GM04503 (cell line): ENCODE measurements at places on chromosomes 3 and 15.

GRCh38 chr3:147656023-147656422, 246.9 kb downstream of the ZIC1 start:
- DNase-seq: no peak

GRCh38 chr3:176920766-176921160, 276.5 kb downstream of the TBL1XR1 start:
- no peak for DNase-seq

GRCh38 chr15:40844696-40845030, 815 bp downstream of the SPINT1 start:
- DNase-seq: no peak

DNA sequence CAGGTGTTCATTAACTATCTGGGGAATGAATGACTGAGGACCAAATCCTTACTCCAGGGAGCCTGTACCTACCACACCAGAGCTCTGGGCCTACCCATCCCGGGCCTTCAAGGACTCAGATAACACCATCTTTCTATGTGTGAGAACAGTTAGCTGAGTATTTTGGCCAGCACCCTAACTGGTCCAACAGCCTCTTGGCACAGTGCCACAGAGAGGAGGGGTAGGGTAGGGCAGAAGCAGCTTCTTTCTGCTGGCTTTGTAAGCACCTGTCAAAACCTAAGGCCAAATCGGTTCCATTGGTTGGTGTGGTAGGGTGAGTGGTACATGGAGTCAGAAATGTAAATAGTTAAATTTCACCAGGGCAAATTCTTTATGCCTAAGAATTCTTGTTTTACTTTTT, 26.7 kb downstream of the ISL2 start:
- no peak for DNase-seq

DNA sequence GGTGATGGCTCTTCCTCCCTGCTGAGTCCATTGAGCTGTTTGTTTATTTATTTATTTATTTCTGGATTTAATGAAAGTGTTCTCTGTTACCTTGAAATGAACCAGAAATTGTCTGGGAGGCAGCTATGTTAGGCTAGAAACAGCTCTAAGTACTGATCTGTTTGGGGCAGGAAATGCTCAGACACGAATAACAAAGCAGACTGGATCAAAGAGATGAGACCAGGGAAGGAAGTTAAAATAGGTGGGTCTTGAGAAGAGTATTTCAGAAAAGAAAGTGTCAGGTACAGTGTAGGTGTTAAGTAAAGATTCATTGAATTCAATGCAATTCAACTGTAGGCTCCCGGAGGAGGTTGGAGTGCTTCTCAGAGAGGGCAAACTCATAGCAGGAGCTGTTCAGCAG, 173.3 kb downstream of the IL20RB start:
- DNase-seq: no peak

DNA sequence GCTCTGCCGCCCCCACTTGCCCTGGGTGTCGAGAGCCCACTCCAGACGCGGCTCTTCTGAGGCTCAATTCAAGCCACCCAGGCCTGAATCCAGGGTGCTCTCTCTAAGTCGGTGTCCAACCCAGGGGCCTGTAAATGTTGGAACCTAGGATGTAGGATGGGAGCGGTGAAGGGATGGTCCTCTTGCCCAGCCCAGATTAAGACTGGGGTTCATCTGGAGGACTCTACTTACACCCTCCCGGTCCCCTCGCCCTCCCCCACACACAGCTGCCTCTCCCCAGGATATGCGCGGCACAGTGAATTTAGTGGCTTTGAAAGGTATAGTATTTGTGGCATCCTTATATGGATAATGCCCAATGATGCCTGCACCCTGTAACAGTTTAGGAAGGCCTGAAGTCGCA, 822 bp upstream of the FBN1 start:
- DNase-seq: no peak

DNA sequence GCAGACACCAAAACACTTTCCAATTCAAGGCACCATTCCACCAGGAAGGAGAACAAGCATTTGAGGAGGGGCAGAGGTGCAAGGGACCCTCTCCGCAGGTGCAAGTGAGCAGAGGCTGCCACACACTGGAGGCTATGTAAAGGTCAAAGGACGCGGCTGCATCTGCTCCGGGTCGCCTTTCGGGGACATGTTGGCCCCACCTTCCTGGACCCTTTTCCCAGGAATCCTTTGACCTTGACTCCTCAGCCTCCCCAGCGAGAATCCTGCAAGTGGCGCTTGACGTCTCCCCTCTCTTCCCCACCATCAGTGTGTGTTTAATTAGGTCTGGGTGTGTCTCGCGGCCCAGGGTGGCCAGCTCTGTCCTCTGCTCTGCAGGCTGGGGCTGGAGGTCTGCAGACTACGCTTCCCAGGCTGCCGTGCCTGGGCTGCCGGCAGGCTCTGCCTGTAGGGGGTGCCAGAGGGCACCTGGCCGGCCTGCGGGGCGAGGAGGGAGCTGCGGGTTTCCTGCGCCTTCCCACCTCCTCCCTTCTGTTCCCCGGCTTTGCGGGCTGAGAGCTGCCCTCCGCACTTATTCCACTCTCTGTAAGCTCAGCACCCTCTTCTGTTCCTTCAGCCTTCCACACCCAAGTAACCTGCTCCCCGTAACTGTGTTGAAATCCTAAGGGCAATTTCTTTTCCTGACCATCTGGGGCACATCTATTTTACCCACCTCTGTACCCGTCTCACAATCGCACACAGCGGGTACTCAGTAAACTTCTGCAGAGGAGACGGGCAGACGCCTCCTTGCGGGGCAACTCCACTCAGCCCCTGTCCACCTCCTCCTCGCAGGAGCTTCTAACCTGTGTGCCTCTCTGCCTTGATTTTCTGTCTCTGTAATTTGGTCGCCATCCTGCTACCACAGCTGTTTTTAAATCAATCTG, 129.8 kb downstream of the NSMCE3 start:
- no peak for DNase-seq

DNA sequence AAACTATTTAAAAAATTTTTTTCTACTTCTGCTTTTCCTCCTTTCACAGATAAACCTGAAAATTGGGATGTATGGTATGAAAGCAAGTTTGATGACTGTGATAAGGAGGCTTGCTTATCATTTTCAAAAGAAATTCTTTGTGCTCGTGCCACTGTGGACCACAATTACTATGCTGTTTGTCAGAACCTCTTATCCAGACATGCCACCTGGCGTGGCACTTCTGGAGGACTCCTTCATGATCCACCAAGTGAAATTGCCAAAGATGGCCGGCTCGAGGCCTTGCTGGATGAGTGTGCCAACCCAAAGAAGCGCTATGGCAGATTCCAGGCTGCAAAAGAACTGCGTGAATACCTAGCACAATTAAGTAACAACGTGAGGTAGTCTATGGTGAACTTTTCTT, 17.8 kb downstream of the DIPK2A start:
- DNase-seq: no peak

DNA sequence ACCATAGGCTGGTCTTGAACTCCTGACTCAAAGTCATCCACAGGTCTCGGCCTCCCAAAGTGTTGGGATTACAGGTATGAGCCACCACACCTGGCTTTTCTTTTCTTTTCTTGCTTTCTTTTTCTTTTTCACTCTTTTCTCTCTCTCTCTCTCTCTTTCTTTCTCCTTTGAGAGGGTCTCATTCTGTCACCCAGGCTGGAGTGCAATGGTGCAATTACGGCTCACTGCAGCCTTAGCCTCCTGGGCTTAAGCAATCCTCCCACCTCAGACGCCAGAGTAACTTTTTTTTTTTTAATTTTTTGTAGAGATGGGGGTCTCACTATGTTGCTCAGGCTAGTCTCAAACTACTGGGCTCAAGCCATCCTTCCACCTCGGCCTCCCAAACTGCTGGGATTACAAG, 133.1 kb upstream of the UBE2E1 start:
- no peak for DNase-seq

DNA sequence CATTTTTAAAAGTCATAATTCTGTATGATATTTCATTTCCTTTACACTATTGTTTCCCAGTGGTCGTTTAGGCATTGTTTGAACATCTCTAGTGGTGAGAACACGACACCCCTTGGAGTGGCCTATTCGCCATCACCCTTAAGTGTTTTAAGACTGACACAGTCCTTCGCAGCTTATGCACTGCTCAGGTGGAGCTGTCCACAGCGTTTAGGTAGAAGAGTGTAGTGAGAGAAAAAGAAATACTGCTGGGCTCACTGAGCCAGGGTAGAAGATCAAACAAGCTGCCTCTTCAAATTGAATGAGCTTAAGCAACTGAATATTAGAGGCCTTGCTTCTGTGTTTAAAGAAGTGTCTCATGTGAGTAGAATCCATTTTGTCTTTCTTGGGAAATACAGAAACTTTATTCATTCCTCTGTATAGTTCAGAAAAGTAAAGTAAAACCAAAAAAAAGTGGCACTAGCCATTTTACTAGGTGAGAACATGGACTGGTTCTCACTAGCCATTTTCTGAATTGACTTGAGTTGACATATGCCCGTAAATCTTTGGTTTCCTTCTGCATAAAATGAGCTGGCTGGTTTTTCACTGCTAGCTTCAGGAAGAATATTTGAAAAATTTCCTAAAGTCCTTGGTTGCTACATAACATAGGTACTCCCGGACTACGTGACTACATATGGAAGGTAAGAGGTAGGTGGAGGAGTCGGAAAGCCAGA, 155.9 kb downstream of the P3H2 start:
- no peak for DNase-seq

- no peak for DNase-seq
Measured at GRCh38 chr3:125310623-125311081, 64.5 kb downstream of the ZNF148 start.

GRCh38 chr15:75063889-75064288, 40.5 kb downstream of the PPCDC start:
- no peak for DNase-seq

DNA sequence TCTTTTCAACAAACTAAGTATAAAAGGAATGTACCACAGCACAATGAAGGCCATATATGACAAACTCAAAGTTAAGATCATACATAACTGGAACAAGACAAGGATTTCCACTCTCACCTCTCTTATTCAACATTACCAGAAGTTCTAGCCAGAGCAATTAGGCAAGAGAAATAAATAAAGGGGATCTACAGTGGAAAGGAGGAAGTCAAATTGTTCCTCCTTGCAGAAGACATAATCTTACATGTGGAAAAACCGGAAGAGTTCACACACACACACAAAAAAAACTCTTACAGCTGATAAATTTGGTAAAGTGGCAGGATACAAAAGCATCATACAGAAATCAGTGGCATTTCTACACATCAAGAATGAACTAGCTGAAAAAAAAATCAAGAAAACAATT, 277.9 kb downstream of the MCTP2 start:
- no peak for DNase-seq

- DNase-seq: no peak
Measured at GRCh38 chr3:50230794-50231125, 5.2 kb upstream of the GNAI2 start.

- peak; percentile 5 for DNase-seq
Measured at GRCh38 chr15:37586976-37587375, 347.5 kb upstream of the TMCO5A start.

GRCh38 chr3:8891303-8891702, 72.0 kb downstream of the RAD18 start:
- no peak for DNase-seq

- no peak for DNase-seq
Measured at GRCh38 chr3:68239542-68239941, 585.1 kb upstream of the SUCLG2 start.

GRCh38 chr3:125470671-125471070, 49.3 kb downstream of the SNX4 start:
- no peak for DNase-seq

GRCh38 chr15:93025625-93025982, 63.4 kb downstream of the RGMA start:
- no peak for DNase-seq

- no peak for DNase-seq
Measured at GRCh38 chr15:39406485-39406884, 174.4 kb upstream of the THBS1 start.

GRCh38 chr15:87118435-87118834, 1038.8 kb downstream of the AGBL1 start:
- DNase-seq: no peak

- peak; percentile 46 for DNase-seq
Measured at GRCh38 chr3:72679540-72680198, 168.6 kb downstream of the SHQ1 start.

- DNase-seq: no peak
Measured at GRCh38 chr15:78671626-78672211, 30.7 kb upstream of the CHRNB4 start.

GRCh38 chr3:14991151-14991742, 43.9 kb downstream of the NR2C2 start:
- DNase-seq: no peak

DNA sequence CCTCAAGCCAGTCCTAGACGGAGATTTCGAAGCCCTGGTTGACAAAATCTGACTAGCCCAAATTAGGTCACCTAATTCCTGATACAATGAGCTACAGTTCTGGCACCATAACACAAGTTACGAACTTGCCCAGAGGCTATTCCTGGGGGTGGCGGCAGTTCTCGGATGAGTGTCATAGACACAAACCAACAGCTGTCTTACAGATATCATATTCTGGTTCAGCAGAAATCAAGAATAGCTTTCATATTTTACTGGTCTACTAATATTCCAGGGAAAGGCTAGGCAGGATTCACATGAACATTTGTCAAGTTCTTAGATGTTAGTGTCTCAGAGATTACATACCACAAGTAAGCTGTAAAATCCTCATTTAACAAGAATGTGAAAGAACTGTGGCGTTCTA, 8.8 kb downstream of the ANAPC13 start:
- peak; percentile 91 for DNase-seq

GRCh38 chr3:128123156-128123537, 465 bp downstream of the RUVBL1 start:
- no peak for DNase-seq

- DNase-seq: no peak
Measured at GRCh38 chr3:112253301-112253971, 40.6 kb downstream of the SLC9C1 start.

- no peak for DNase-seq
Measured at GRCh38 chr3:44016818-44017217, 224.9 kb upstream of the TOPAZ1 start.

GRCh38 chr3:165404357-165405027, 208.3 kb upstream of the SLITRK3 start:
- DNase-seq: no peak

GRCh38 chr3:12456441-12456840, 27.8 kb upstream of the TSEN2 start:
- no peak for DNase-seq
